ENCODE measurements at places on chromosomes 7 and 10.

GRCh38 chr7:995571-995970 lies 12.6 kb downstream of the CYP2W1 start:
- DNase-seq: no peak

GRCh38 chr7:134916171-134916883 lies 70.0 kb upstream of the AGBL3 start:
- DNase-seq: no peak

DNA sequence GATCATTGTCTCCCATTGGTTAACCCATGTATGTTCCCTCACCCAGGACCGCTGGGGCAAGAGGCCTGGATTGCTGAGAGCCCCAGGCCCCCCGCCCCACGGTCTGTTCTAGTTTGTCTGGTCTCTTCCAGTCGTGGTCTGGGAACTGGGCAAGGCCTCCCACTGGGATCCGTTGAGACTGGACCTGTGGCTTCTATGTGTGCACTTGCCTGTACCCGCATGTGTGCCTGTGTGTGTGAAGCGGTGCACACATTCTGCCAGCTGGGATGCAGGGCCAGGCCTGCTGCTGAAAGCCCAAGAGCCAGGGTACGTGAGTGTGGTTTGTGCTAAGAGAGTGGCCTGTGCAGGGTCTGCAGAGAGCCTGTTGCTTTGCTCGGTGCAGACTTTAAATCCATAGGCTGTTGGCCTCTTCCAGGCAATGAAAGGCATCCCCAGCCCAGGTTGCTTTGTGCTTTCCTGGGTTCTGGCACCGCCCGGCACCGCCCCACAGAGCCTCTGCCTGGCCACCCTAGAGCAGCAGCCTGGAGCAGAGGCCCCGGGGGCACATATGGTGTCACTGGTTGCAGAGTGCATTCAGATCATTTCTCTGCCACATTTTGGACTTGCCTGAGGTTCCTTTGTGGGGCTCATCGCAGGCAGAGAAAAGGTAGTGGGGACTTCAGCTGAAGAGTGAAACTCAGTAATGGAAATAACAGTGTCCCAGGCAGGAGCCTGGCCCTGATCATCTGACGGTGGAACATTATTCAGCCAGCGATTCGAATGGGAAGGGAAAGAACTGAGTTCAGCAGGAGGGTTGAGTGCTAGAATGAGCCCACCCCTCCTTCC lies 215.5 kb downstream of the GLRX3 start:
- DNase-seq: no peak

DNA sequence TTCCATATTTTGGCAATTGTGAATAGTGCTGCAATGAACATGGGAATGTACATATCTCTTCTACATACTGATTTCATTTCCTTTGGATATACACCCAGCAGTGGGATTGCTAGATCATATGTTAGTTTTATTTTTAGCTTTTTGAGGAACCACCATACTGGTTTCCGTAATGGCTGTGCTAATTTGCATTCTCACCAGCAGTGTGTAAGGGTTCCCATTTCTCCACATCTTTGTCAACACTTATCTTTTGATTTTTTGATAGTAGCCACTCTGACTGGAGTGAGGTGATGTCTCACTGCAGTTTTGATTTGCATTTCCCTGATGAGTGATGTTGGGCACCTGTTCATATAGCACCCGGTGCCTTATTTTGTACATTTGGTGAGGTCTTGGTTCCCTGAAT lies 519.6 kb downstream of the REEP3 start:
- DNase-seq: no peak

DNA sequence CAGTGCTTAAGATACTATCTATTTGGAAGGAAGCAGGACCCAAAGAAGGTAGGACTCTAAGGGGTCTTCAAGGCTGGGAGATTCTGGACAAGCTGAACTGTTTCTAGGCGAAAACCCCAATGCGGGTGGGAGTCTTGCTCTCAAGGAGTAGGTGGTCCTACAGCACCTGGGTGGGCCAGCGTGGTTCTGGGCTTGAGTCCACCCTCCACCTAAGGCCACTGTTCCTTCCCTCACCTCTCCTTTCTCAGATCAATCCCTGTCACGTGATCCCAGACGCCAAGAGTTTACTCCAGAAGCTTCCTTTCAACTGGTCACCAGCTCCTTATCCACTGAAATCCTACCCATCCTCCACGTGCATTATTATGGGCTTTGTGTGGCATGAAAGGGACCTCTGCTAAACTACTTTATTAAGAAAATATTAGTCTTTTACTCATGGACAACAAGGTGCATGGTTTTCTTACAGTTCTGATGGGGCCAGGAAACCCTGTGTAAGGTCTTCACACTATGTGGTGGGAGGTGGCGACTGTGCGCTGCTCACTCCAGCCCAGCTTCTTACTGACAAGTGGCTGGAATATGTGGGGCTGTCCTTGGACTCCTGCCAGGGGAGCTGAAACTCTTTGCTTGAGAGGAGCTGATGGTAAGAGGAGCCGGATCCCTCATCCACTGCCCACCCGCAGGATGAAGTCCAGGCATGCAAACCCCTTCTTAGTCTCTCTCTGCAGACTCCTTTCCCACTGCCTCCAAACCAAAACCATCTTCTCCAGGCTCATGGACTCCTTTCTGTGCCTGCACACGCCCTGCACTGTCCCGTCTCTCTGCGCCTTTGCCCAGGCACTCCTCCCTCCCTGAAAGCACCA lies 1.6 kb downstream of the ZNF746 start:
- no peak for DNase-seq

DNA sequence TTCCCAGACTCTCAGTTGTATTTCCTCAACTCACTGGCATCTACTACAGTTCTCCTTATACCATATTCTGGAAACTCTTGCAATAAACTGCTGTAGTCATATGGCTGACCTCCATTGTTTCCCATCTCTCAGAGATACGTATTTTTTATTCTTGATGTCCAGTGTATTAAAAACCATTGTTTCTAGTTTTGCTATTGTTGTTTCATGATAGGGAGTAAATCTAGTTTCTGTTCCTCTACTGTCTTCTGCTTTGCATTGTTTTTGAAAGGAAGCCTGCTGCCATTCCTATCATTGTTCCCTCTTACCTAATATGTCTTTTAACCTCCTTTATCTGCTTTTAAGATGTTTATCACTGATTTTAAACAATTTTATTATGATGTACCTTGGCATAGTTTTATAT lies 255.0 kb downstream of the ADK start:
- no peak for DNase-seq

- DNase-seq: no peak
Measured at GRCh38 chr7:85750454-85750949, 563.6 kb upstream of the SEMA3D start.

GRCh38 chr7:39644170-39644569 lies 20.8 kb downstream of the RALA start:
- no peak for DNase-seq

DNA sequence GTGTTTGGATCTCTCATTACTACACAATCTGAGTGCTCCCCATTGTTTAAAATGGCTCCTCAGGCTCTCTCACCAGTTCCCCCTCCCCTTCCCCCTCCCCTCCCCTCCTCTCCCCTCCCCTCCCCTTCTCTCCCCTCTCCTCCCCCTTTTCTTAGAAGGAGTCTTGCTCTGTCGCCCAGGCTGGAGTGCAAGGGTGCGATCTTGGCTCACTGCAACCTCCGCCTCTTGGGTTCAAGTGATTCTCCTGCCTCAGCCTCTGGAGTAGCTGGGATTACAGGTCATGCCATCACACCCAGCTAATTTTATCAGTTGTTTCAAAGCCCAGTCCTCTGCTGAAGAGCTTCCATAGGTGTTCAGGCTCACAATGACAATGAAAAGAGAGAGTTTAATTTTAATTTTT lies 3.6 kb upstream of the CCAR1 start:
- no peak for DNase-seq

- DNase-seq: no peak
Measured at GRCh38 chr7:24501443-24502134, 71.7 kb upstream of the PALS2 start.

DNA sequence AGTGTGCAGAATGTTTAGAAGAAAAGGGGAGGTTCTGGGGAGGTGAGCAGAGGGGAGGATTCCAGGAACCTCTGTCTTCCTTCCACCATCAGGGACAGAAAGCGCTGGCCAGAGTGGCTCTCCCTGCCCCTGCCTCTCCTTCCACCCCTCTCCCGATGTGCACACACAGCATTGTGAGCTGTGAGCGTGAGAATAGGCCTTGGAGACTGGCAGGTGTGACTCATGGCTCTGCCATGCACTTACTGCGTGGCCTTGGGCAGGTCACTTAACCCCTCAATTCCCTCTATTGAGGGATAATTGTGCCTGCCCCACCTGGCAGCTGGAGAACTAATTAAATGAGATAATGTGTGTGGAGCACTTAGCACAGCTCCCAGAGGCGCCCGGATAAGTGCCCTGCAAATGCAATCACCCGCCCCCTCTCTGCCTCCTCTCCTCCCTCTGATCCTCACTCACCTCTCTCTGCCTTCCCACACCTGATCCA lies 115.4 kb downstream of the ZMIZ1 start:
- no peak for DNase-seq

GRCh38 chr10:60197206-60197605 lies 192.5 kb downstream of the ANK3 start:
- no peak for DNase-seq

DNA sequence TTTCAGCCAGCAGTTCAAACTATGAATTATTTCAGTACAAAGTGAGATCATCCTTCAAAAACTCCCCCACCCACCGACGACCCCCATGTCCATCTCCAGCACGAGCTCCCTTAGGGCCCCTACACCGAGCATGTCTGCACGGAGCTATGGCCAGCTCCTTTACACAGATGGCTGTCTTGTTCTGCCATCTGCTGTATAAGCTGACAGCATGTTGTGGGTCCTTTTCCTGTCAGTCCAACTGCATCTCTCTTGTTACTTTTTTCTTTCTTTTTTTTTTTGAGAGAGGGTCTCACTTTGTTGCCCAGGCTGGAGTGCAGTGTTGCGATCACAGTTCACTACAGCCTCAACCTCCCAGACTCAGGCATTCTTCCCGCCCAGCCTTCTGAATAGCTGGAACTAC lies 21.6 kb downstream of the NPC1L1 start:
- no peak for DNase-seq

GRCh38 chr10:11036424-11037011 lies 18.8 kb downstream of the CELF2 start:
- DNase-seq: no peak

DNA sequence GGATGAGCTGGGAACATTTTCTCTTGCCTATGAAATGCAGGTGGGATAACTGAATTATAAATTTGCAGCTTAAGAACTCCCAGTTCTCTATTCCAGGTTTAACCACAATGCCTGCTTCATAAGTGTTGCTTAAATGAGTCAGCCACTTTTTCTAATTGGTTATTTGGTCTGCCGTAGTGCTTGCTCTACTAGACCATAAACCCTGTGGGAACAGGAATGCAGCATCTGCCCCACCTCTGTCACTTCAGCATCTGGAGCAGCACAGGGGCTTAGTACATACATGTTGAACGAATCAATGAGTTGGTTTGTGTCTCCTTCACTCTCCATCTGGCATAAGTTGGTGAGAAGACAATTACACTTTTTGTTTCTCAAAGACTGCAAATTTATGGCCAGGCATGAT lies 95.2 kb upstream of the PTER start:
- DNase-seq: no peak

GRCh38 chr7:135770139-135770710 lies 21.6 kb upstream of the FAM180A start:
- DNase-seq: no peak

- no peak for DNase-seq
Measured at GRCh38 chr10:67211680-67212079, 285.8 kb downstream of the LRRTM3 start.

DNA sequence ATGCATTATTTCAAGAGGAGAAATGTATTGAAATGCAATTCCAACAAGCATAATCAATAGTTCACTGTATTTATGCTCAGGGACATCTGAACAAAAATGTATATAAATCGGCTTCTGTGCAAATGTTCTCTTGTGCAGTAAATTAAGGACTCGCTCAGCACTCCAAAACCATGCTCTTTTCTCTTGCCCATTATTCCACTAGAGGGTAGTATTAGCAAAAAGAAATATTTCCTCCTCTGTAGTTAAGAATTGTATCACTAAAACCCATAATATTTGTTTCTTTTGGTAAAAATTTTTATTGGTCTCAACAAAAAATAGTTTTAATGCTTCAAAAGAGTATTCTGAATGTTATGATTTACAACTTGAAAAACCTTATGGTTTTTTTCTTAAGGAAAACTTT lies 803.1 kb downstream of the PCDH15 start:
- no peak for DNase-seq

DNA sequence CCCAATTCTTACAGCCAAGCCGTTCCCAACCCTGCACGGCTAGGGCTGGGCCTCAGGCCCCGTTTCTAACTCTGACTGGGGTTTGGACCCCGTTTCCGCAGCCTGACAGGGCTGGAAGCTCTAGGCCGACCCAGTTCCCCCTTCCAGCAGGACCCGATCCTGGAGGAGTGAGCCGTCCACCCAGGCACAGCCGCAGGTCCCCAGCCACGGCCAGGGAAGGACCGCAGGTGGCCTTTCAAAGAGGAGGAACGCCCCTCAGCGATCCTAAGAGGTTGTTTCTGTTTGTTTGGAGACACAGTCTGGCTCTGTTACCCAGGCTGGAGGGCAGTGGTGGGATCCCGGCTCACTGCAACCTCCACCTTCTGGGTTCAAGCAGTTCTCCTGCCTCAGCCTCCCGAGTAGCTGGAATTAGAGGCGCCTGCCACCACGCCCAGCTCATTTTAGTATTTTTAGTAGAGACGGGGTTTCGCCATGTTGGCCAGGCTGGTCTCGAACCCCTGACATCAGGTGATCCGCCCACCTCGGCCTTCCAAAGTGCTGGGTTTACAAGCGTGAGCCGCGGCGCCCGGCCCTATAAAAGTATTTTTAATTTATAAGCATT lies 778 bp upstream of the GET4 start:
- no peak for DNase-seq

GRCh38 chr10:63268149-63268797 lies 135.1 kb downstream of the NRBF2 start:
- DNase-seq: no peak

GRCh38 chr10:115772606-115773005 lies 500.4 kb downstream of the GFRA1 start:
- no peak for DNase-seq

- no peak for DNase-seq
Measured at GRCh38 chr7:39353615-39354376, 212.4 kb upstream of the YAE1 start.

- no peak for DNase-seq
Measured at GRCh38 chr10:86944471-86944870, 12.9 kb downstream of the MMRN2 start.

- DNase-seq: peak; percentile 57
Measured at GRCh38 chr10:86400705-86401587, 34.4 kb upstream of the GRID1 start.

GRCh38 chr7:130960208-130960988 lies 226.4 kb upstream of the KLF14 start:
- DNase-seq: no peak

- peak; percentile 35 for DNase-seq
Measured at GRCh38 chr7:101410743-101411507, 48.2 kb downstream of the COL26A1 start.

GRCh38 chr7:43586251-43586900 lies 3.5 kb downstream of the STK17A start:
- no peak for DNase-seq

GRCh38 chr7:143375298-143376034 lies 5.7 kb upstream of the ZYX start:
- no peak for DNase-seq

DNA sequence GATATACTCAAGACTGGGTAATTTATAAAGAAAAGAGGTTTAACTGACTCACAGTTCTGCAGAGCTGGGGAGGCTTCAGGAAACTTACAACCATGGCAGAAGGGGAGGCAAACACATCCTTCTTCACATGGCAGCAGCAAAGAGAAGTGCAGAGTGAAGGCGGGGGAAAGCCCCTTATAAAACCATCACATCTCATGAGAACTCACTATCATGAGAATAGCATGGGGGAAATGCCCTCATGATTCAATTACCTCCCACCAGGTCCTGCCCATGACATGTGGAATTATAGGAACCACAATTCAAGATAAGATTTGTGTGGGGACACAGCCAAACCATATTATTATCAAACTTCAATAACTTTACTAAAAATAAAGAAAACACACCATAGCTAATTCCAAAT lies 30.4 kb upstream of the JAZF1 start:
- DNase-seq: no peak
